ENCODE measurements at places on chromosomes 4 and X.

DNA sequence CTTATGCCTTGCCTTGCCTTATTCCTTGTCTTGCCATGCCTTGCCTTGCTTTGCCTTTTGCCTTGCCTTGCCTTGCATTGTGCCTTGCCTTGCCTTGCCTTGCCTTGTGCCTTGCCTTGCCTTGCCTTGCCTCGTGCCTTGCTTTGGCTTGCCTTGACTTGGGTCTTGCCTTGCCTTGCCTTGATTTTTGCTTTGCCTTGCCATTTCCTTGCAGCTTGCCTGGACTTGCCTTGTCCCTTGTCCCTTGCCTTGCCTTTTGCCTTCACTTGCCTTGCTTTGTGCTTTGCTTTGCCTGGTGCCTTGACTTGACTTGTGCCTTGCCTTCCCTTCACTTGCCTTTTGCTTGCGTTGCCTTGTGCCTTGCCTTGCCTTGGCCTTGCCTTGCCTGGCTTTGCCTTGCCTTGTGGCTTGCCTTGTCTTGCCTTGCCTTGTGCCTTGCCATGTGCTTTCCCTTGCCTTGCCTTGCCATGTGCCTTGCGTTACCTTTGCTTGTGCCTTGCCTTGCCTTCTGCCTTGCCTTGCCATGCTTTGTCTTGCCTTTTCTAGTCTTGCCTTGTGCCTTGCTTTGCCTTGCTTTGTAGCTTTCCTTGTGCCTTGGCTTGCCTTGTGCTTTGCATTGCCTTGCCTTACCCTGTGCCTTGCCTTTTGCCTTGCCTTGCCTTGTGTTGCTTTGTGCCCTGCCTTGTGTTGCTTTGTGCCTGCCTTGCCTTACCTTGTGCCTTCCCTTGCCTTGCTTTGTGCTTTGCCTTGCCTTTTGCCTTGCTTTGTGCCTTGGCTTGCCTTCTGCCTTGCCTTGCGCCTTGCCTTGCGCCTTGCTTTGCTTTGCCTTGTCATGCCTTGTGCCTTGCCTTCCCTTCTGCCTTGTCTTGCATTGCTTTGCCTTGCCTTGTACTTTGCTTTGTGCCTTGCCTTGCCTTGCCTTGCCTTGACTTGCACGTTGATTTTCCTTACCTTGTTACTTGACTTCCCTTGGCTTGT, 92.8 kb downstream of the TAB3 start:
- DNase-seq = no peak

- peak; percentile 36 for DNase-seq
These were observed at the start of gene FGFBP2 for GRCh38 chr4:15963001-15963451. Gene FGFBP2 (minus strand): TSS chr4:15963175. CDS start chr4:15963129, 46 bp downstream.

GRCh38 chr4:143407474-143407873, 70.8 kb downstream of the GAB1 start:
- no peak for DNase-seq

DNA sequence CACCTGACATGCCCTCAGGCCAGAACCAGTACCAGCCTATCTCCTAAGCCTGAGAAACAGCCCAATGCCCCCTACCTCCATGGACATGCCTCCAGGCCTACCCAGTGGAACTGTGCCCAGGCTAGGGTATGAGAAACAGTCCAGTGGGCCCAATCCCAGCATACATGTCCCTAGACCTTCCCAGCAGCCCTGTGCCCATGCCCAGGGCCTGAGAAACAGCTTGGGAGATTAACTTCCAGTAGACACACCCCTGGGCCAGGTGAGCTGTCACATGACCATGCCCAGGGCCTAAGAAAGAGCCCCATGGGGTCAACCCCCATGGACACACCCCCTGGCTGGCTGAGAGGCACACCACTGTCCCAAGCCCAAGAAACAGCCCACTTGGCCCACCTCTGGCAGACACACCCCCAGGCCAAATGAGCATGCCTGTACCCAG, 78.8 kb downstream of the CBR4 start:
- no peak for DNase-seq

- peak; percentile 42 for DNase-seq
These were observed 47.2 kb upstream of the LAS1L start for GRCh38 chrX:65581661-65582339.

All from fibroblast of skin of left quadriceps (primary cell).